Sciatic nerve (tissue), 2 donors: ENCODE measurements at places on chromosomes 6 and 20.

- DNase-seq, result no peak
Measured at GRCh38 chr20:53910351-53911002, 159.9 kb downstream of the BCAS1 start.

- DNase-seq, result no peak
Measured at GRCh38 chr6:79694623-79695343, 63.7 kb downstream of the SH3BGRL2 start.

DNA sequence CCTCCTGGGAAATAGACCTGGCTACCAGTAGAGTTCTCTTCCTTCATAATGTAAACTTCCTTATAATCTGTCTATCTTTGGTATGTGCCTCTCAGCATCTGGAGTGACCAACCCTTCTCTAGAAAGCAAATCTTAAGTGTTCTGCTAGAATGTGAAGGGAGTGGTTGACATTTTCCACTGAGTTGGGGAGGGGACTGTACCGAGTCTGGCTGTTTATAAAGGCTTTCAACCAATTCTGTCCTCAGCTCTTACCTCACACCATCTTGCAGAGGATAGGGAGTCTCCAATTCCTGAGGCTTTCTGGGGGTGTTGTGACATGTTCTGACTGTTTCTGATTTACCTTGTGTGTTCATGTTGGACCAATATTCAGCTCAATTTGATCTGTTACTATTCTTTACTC, 39.6 kb downstream of the FAM217A start:
- DNase-seq, result no peak

DNA sequence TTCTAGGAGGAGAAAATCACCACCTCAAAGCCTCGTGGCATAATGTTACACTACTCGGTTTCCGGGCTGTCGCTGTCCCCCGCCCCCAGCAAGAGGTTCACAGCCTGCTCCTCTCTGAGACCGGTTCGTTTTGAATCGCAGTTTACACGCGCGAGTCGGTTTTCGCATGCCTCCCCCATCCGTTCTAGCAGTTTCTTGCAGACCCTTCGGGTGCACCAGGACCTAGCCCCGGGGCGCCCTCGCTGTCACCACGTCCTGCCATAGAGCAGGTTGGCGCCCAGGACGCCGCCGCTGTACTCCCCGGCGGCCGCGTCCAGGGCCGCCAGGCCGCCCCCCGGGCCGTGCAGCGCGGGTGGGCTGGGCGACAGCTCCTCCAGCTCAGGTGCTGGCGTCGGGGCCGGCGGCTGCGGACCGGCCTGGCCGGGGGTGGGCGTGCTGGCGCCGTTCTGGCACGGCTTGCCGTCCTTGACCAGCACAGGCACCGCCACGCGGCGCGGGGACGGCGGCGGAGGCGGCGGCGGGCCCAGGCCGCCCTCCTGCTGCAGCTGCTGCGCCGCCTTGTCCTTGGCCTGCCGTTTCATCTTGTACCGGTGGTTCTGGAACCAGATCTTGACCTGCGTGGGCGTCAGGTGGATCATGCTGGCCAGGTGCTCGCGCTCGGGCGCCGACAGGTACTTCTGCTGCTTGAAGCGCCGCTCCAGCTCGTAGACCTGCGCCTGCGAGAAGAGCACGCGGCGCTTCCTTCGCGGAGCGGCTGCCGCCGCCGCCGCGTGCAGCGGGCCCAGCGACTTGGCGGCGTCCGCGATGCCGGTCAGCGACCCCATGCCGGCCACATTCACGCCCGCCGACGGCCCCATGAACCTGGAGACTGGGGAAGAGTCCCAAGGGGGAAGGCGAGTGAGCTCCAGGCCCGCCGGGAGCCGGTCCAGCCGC, 1.4 kb downstream of the NKX2-4 start:
- DNase-seq, result no peak

- no peak for DNase-seq
Measured at GRCh38 chr6:77987035-77987384, 334.2 kb downstream of the MEI4 start.

DNA sequence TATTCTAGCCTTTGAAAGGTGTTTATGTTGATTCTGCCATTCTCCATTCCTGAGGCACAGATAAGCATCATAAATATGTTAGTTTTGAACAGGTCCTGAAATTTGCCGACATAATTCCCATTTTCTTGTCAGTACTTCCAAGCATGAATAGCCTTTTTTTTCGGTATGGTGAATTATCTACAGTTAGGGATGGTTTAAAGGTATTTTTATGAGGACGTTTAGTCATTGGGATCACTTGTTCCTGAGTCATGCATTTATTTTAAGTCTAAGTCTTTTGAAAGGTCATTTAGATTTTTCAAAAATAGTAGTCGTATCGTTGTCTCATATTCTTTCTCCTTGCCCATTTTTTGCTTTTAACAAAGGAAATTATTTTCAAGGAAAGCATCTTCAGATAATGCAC, 98.7 kb downstream of the PHACTR3 start:
- DNase-seq, result no peak

GRCh38 chr20:60117065-60117464, 158.8 kb downstream of the CDH26 start:
- DNase-seq, result no peak

GRCh38 chr6:83443516-83443915, 12.7 kb upstream of the ME1 start:
- no peak for DNase-seq
